ELF-1 (cell line): ENCODE measurements at places on chromosomes 7 and 10.

GRCh38 chr7:72438491-72438890, 26.4 kb upstream of the CALN1 start:
- DNase-seq, result no peak

DNA sequence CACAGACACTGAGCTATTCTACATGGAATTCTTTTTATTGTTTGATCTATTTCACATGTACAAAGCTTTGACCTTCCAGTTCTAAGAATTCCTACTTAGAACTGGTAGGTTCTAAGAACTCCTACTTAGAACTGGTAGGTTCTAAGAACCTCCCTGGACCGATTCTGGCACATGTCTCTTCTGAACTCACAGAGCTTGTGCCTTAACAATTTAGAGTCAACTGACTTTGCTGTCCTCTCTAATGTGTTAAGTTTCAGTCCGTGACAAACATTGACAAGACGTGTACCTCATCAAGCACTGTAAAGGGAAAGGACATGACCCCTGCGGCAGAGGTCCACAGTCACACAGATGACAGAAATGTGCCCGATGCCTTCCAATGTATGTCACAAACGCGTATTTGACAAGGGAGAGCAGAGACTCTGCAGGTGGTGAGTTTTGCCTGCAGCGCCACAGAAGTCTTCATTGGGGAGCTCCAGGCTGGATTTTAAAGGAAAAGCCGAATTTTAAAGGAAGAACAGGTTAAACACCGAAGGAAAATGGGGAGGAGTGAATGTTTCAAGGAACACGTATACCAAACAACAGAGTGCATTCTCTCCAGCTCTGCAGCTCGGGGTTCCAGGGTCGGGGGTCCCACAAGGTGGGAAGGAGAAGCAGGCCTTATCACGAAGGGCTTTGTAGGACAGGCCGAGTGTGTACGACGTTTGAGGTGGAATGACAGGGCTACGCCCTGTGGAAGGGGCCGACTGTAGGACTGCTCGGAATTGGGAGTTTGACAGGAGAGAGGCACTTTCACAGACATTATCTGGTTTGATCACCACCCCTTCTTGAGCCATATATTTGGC, 161.1 kb upstream of the KLF14 start:
- DNase-seq, result no peak

- no peak for DNase-seq
Measured at GRCh38 chr7:131252976-131253375, 74.7 kb upstream of the MKLN1 start.

- peak; percentile 74 for DNase-seq
Measured at GRCh38 chr10:13001041-13001886, at the start of gene CCDC3. Gene CCDC3, minus strand, starts transcription at chr10:13001713. Its CDS starts 143 bp downstream, at chr10:13001570.

DNA sequence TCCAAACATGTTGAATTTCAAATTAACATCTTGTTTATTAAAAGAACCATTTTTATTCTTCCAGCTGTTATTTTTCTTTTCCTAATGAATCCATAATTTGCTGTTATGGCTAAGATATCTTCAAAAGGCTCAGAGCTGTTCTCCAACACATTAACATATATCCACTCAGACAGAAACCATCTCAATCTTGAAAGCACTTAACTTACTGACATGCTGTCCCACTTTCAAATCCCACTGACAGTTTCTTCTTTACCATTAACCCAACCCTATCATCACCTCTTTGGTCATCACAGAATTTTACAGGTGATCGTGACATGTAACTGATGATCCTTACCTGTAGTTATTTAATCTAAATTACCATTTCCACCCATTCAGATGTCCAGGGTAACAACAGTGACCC, 75.5 kb upstream of the AFAP1L2 start:
- no peak for DNase-seq

DNA sequence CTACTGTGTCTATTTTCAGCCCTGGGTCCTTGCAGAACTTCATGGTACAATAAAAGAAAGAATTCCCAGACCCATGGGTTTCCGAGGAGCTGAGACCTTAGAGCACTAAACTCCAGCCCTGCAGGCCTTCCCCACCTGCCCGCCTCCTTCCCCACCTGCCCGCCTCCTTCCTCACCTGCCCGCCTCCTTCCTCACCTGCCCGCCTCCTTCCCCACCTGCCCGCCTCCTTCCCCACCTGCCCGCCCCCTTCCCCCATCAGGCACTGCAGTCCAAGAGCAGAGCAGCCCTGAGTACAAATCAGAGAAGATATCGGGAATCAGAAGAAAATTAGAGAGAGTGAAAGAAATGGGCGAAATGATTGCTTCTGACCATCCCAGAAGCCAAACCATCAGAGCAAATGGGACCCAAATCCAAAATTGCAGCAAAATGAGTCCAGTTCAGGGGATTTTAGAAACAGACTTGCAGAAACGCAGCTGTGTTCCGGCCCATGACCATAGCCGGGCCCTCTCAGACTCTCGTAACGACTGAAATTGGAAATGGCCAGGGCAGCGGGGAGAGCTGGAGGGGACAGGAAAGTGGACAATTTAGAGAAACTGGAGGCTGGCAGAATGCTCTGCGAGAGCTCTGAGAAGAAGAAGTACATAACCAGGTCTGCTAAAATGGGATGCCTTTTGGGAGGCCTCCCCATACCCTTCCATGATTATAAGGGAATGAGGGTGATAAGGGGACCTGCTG, 568.4 kb downstream of the TCERG1L start:
- no peak for DNase-seq

DNA sequence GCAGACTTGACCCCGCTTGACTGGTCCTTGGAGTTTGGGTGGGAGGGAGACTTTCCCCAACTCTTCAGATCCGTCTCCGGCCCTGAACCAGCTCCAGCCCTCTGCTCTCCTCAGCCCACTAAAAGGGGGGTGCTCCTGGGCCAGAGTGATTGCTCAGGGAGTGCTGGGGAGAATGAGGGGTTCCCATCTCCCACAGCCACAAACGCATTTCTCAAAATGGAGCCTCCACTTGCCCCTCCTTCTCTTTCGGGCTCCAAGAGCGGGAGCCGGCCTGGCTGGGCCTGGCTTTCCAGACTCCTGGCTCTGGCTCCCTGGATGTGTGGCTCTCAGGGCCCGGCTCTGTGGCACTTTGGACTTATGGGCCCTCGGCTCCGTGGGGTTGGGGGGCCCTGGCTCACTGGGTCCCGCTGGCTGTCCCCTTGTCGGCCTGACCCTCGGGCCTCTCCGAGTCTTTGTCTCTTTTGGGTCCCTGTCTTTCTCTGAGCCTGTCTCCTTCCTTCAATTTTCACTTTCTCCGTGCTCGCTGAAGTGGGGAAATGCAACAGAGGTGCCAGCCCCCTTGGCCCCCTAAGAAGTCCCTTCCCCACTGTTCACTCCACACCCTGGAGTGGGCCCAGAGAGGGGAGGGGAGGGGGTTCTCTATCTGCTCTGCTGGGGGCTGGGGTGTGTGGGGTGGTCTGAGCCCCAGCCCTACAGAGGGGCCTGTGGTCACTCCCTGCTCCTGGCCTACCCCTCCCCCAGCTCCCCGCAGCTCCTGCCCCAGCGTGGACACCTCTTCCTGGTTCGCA, 713 bp downstream of the LZTS2 start:
- peak; percentile 42 for DNase-seq

GRCh38 chr7:106485031-106485551, 175.9 kb downstream of the CCDC71L start:
- no peak for DNase-seq

DNA sequence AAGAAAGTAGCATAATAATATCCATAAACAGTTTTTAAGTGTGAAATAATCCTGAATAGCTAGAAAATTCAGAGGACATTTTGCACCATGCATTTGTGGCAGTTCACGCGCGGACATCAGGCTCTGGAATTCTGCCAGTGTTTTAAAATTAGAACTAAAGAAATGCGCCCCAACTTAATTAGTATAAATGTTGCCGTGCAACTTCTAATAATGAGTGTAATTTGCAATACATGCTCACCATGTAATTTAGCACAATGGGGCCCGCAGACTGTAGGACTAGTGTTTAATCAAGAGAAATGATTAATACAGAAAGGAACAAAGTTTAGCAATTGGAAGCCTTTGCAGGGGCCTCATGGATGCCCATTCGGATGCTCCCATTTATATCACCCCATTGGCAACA, 96.6 kb downstream of the PTPRE start:
- no peak for DNase-seq
